Thymus (tissue), 14 donors: ENCODE measurements at places on chromosomes 7 and 10. TPM values are rescaled to one million over a fixed set of nuclear protein-coding genes. Genes with fewer than 3 reads are reported as not detected.

The CYP3A7 gene
- total RNA-seq: 0.99 TPM

The FKBP6 gene
- 0.19 TPM for total RNA-seq

- H3K27me3 ChIP-seq: no peaks in the 10 kb centered on the region
- peaks cover 13% of the 10 kb centered on the region for H3K36me3 ChIP-seq
- no peak for DNase-seq
- H3K4me1 ChIP-seq: no peaks in the 10 kb centered on the region
Measured at GRCh38 chr7:141776374-141776773, at the start of gene TAS2R4. TSS of gene TAS2R4 (plus strand) at chr7:141776674. CDS start at chr7:141778489, 1,815 bp downstream.

The CLCN1 gene
- total RNA-seq: 0.09 TPM

- H3K27ac ChIP-seq: no peak overlapping the region
- no peak overlapping the region for H3K4me3 ChIP-seq
Measured at GRCh38 chr10:132817701-132818211, 31.8 kb upstream of the NKX6-2 start.

DNA sequence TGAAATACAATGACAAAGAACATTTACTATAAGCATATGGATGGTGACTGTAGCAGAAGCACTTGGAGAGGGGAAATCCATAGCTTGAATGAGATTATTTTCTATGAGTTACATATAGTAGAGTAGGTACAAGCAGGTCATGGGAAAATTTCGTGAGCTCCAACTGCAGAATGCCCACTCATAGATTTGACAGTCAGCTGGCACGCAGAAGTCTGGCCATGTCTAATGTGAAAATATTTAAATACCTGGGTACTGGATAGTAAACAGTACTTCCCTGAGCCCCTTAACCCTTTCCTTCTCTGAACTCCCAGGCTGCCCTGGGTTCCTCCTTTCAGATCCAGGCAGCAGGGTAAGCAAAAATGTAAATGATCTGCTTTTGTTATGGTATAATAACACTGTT, 209.7 kb downstream of the OTUD1 start:
- no peak overlapping the region for H3K4me3 ChIP-seq
- H3K36me3 ChIP-seq: no peaks in the 10 kb centered on the region
- no peak for DNase-seq
- H3K27me3 ChIP-seq: no peaks in the 10 kb centered on the region

GRCh38 chr10:33422471-33423153, 88.1 kb upstream of the NRP1 start:
- H3K27me3 ChIP-seq: no peaks in the 10 kb centered on the region
- H3K36me3 ChIP-seq: no peaks in the 10 kb centered on the region
- no peak overlapping the region for H3K4me3 ChIP-seq
- H3K4me1 ChIP-seq: no peaks in the 10 kb centered on the region

- H3K4me1 ChIP-seq: no peaks in the 10 kb centered on the region
- DNase-seq: no peak
- H3K27ac ChIP-seq: no peak overlapping the region
- no peaks in the 10 kb centered on the region for H3K27me3 ChIP-seq
Measured at GRCh38 chr7:83984076-83984475, 210.5 kb downstream of the SEMA3A start.

DNA sequence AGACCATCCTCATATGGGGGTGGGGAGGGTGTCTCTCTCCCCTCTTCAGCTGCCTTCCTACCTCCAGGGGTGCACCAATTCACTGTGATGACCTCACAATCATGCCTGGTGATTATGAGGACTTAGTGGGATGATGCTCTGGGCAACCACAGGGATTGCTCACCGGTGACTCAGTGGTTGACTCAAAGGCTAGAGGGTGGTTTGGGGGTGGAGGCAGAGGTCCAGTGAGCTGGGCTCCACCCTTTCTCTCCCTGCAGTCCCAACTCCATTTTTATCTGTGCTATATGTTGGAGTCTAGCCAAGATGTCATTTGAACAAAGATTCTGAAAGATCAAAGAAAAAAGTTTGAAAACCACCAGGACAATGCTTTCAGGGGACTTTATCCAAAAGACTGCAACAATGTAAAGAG, 286.9 kb downstream of the KCNMA1 start:
- H3K4me1 ChIP-seq: no peaks in the 10 kb centered on the region
- H3K27me3 ChIP-seq: no peaks in the 10 kb centered on the region
- H3K36me3 ChIP-seq: no peaks in the 10 kb centered on the region
- no peak for DNase-seq
- H3K4me3 ChIP-seq: no peak overlapping the region
- H3K27ac ChIP-seq: no peak overlapping the region

GRCh38 chr7:144416341-144416740, 12.8 kb upstream of the NOBOX start:
- no peak overlapping the region for H3K27ac ChIP-seq
- no peaks in the 10 kb centered on the region for H3K4me1 ChIP-seq
- H3K27me3 ChIP-seq: no peaks in the 10 kb centered on the region
- H3K36me3 ChIP-seq: no peaks in the 10 kb centered on the region
- H3K4me3 ChIP-seq: no peak overlapping the region

GRCh38 chr7:101813402-101814019, 3.9 kb upstream of the CUX1 start:
- DNase-seq: no peak
- peak overlapping the region; percentile 98 for H3K4me3 ChIP-seq
- H3K4me1 ChIP-seq: peaks cover 3% of the 10 kb centered on the region

GRCh38 chr10:58574058-58574457, 61.4 kb downstream of the BICC1 start:
- DNase-seq: no peak
- no peaks in the 10 kb centered on the region for H3K36me3 ChIP-seq
- no peaks in the 10 kb centered on the region for H3K27me3 ChIP-seq
- H3K4me1 ChIP-seq: no peaks in the 10 kb centered on the region
- no peak overlapping the region for H3K4me3 ChIP-seq

- no peaks in the 10 kb centered on the region for H3K36me3 ChIP-seq
- H3K4me3 ChIP-seq: no peak overlapping the region
- no peaks in the 10 kb centered on the region for H3K4me1 ChIP-seq
Measured at GRCh38 chr10:19245889-19246752, 197.5 kb downstream of the MALRD1 start.

DNA sequence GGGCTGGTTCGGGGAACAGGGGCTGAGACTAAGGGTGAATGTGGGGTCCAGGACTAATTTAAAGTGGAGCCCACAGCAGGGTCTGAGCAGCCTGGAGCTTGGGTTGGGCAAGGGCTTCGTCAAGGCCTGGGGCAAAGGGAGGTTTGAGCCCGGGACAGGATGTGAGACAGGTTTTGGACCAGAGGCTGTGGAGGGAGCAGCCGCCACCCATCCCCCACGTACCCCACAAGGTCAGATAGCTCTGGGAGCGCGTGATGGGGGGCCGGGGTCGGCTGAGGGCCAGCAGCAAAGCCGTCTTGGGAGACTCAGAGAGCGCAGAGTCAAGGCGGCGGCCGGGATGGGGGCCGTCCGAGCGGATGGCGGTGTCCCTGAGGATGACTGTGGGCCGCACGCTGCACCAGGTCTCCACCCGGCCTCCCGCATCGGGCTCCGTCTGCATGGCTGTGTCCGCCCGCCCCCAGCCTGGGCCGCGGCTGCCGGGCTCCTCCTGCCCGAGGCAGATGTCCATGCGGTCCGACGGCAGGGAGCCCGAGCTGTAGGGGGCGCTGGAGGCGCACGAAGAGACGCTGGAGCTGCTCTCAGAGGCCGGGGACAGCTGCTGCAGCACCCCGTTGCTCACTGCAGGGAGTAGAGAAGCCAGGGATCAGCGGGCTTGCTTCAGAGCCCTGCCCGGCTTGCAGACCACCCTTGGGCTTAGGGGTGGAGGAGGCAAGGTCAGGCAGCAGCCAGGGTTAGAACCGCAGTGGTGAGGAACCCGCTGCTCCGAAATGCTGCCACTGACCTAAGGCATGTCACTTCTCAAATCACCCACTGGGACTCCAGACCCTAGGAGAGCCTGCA, 12.1 kb downstream of the PDZD7 start:
- peaks cover 82% of the 10 kb centered on the region for H3K27me3 ChIP-seq
- DNase-seq: no peak
- no peaks in the 10 kb centered on the region for H3K36me3 ChIP-seq
- H3K4me1 ChIP-seq: peaks cover 5% of the 10 kb centered on the region

DNA sequence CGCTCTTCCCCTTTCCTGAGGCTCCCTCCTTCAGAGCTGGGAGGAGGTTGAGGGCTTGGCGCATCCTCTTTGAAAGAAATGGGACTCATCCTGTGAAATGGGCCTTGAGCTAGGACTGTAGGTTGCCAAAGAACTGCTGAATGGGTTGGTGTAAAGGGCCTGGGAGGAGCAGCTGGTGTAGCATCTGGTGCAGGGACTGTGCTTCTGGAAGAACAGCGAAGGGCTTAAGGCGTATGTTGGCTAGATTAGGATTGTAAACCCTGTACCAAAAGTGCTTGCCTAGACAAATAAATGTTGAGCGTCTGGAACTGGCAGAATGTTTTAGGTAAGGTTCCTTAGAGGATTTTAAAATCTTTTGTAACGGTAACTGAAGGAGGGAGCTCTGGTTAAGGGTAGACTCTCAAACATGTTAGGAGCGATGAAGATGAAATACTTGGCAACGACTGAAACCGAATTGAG, 563 bp downstream of the STAM start:
- H3K36me3 ChIP-seq: no peaks in the 10 kb centered on the region
- no peak for DNase-seq
- peaks cover 32% of the 10 kb centered on the region for H3K4me1 ChIP-seq
- H3K27ac ChIP-seq: peak overlapping the region; percentile 98
- H3K4me3 ChIP-seq: peak overlapping the region; percentile 60

The CUZD1 gene
- 1.1 TPM for total RNA-seq

- DNase-seq: no peak
- no peak overlapping the region for H3K4me3 ChIP-seq
- H3K36me3 ChIP-seq: no peaks in the 10 kb centered on the region
- H3K4me1 ChIP-seq: peaks cover 8% of the 10 kb centered on the region
Measured at GRCh38 chr10:84308481-84309304, 19.7 kb upstream of the CCSER2 start.

DNA sequence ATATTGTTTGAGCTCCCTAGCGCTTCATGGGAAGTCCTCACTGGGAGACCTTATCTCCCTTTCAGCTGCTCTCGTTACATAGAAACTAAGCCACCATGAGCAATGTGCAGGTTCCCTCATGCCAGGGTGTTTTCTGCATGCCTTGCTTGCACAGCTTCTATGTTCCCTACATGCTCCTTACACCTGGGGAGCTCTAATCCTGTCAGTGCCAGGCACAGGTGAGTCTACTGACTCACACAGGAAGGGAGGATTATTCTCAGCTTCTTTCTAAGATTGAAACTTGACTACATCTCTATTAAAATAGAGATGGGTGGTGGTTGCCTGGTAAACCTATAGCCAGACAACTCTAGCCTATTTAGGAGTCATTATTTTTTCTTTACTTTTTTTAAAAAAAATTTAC, 375.7 kb upstream of the CDC14C start:
- no peaks in the 10 kb centered on the region for H3K36me3 ChIP-seq
- no peaks in the 10 kb centered on the region for H3K27me3 ChIP-seq
- H3K4me1 ChIP-seq: no peaks in the 10 kb centered on the region
- H3K4me3 ChIP-seq: no peak overlapping the region
- H3K27ac ChIP-seq: no peak overlapping the region
- DNase-seq: no peak

- no peak overlapping the region for H3K4me3 ChIP-seq
- H3K4me1 ChIP-seq: no peaks in the 10 kb centered on the region
- no peak for DNase-seq
- H3K27ac ChIP-seq: no peak overlapping the region
- no peaks in the 10 kb centered on the region for H3K36me3 ChIP-seq
Measured at GRCh38 chr10:52464368-52465124, 150.5 kb downstream of the DKK1 start.

The COL1A2 gene
- total RNA-seq: 55.3 TPM

GRCh38 chr7:99014113-99014985, 129.6 kb downstream of the SMURF1 start:
- no peak overlapping the region for H3K27ac ChIP-seq
- H3K4me3 ChIP-seq: no peak overlapping the region
- no peaks in the 10 kb centered on the region for H3K4me1 ChIP-seq
- no peak for DNase-seq
- peaks cover 70% of the 10 kb centered on the region for H3K36me3 ChIP-seq

GRCh38 chr7:40097728-40098127, 36.7 kb downstream of the MPLKIP start:
- no peaks in the 10 kb centered on the region for H3K27me3 ChIP-seq
- H3K4me1 ChIP-seq: no peaks in the 10 kb centered on the region
- peaks cover 26% of the 10 kb centered on the region for H3K36me3 ChIP-seq
- H3K4me3 ChIP-seq: no peak overlapping the region
- no peak overlapping the region for H3K27ac ChIP-seq

GRCh38 chr10:93464776-93465388, 17.3 kb downstream of the MYOF start:
- H3K36me3 ChIP-seq: no peaks in the 10 kb centered on the region
- DNase-seq: no peak
- H3K27ac ChIP-seq: no peak overlapping the region

- no peaks in the 10 kb centered on the region for H3K4me1 ChIP-seq
- H3K36me3 ChIP-seq: no peaks in the 10 kb centered on the region
- no peak overlapping the region for H3K4me3 ChIP-seq
- H3K27me3 ChIP-seq: no peaks in the 10 kb centered on the region
- DNase-seq: no peak
- no peak overlapping the region for H3K27ac ChIP-seq
Measured at GRCh38 chr7:107070710-107071109, 26.2 kb downstream of the PRKAR2B start.

The FZD1 gene
- total RNA-seq: 1.4 TPM

- H3K4me1 ChIP-seq: no peaks in the 10 kb centered on the region
- H3K4me3 ChIP-seq: no peak overlapping the region
- no peaks in the 10 kb centered on the region for H3K27me3 ChIP-seq
- peaks cover 15% of the 10 kb centered on the region for H3K36me3 ChIP-seq
- DNase-seq: no peak
Measured at GRCh38 chr7:139871820-139872219, 42.8 kb downstream of the TBXAS1 start.

DNA sequence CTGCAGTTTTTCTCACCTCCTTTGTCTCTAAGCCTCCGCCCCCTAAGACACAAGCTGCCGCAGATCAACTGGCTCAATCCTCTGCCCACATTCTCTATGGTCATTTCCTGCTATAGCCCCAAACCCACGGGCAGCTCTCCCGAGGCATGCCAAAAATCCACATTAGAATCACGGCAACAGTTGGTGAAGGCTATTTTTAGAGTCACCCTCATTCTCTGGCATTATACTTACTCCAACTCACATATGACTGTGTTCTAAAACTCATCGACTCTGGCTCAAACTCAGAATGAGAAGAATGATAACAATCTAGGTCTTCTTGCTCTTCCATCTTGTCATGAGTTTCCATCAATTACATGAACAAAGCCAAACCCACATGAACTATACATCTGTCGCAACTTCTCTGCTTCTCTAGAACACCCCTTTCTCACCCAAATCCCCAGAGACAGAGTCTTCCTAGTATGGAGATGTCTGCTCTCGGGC, 10.9 kb upstream of the KIAA1549 start:
- no peaks in the 10 kb centered on the region for H3K4me1 ChIP-seq
- H3K27me3 ChIP-seq: no peaks in the 10 kb centered on the region
- DNase-seq: no peak
- no peak overlapping the region for H3K4me3 ChIP-seq
- H3K27ac ChIP-seq: no peak overlapping the region
- no peaks in the 10 kb centered on the region for H3K36me3 ChIP-seq

The SFRP5 gene
- total RNA-seq: 2.4 TPM

The TMEM225B gene
- 1.5 TPM for total RNA-seq

The GIMAP4 gene
- total RNA-seq: 68.5 TPM

The MRPL43 gene
- 55.0 TPM for total RNA-seq
